ENCODE measurements at places on chromosomes 7 and 10.

DNA sequence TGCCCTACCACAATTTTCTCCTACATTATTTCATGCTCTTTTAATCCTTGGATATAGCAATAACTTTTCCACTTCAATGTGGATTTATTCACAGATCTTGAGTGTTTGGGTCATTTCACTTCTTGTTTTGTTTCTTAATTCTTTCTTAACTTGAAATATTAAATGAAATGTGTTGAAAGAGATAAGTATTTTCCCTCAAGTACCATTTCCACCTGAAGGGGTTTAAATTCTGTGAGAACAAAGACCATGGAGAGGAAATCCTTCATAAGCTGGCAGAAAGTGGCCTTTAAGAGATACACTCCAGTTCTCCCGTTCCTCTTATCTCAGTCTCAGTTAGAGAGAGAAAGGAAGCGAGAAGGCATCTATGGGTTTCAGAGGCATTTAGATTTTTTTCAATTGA, 14.1 kb upstream of the DLD start:
- no peak for DNase-seq

DNA sequence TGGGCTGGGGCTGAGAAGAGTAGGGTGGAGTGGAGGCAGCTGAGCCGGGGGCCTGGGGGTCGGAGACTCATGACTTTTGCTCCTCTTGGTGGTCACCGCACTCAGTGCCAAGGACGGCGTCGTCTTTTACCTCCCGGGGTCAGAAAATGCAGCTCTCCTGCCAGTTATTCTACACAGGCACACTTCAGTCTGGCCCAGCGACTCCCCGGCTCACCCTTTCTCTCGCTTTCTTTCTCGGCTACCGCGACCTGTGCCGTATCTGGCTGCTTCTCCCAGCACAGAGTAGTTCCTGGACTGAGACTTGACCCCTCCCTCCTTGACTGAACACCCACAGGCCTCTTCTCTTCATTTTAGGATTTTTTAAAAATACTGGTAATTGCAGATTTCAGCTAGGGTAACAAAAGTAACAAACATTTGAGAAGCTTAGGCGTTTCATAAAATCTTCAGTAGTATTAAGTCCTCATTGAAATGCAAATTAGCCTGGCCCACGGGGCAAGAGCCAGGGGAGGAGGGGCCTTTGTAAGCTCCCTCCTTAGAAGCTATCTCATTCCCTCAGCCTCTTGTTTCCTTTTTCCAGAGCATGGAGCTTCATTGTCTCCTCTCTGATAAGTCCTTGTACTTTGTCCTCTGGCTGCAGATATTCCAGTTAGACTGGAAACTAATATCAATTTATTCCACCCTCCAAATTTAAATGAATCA, 1.1 kb upstream of the PRLHR start:
- DNase-seq = no peak

GRCh38 chr7:141975806-141976523, 2.4 kb upstream of the TAS2R38 start:
- DNase-seq = peak; percentile 38

GRCh38 chr7:149093228-149093627, 2.7 kb upstream of the ZNF786 start:
- no peak for DNase-seq

DNA sequence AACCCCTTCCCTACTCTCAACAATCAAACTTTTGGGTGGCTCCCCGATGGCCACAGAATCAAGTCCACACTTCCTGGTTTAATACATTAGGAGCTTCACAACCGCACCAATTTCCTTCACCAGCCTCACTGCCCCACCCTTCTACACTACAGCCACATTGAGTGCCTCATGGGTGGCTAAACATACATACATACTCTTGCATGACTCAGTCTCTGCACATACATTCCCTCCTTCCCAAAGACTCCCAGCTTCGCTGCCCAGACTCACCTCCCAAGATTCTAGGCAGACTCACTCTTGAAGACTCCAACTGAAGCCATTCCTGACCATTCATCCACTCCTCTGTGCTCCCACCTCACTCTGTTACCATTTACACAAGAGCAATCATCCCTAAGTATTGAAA, 15.9 kb downstream of the VPS41 start:
- no peak for DNase-seq

DNA sequence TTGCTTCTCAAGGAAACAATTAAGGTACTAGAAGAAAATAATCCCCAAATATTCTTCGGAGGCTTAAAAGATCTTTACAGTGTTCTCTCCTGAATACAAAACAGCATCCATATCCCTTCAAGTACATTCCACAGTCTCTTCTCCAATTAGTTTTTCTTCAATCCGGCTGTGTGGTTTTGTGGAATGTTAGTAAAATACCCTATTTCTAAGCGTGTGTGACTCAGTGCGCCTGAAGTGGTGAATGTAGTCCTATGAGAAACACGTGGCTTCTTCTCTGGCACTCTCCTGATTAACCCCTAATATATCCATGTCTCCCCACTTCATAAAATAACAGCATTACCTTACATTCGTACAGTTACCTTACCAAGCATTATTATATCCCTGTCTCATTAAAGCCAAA, 570.2 kb downstream of the ARL4A start:
- no peak for DNase-seq

DNA sequence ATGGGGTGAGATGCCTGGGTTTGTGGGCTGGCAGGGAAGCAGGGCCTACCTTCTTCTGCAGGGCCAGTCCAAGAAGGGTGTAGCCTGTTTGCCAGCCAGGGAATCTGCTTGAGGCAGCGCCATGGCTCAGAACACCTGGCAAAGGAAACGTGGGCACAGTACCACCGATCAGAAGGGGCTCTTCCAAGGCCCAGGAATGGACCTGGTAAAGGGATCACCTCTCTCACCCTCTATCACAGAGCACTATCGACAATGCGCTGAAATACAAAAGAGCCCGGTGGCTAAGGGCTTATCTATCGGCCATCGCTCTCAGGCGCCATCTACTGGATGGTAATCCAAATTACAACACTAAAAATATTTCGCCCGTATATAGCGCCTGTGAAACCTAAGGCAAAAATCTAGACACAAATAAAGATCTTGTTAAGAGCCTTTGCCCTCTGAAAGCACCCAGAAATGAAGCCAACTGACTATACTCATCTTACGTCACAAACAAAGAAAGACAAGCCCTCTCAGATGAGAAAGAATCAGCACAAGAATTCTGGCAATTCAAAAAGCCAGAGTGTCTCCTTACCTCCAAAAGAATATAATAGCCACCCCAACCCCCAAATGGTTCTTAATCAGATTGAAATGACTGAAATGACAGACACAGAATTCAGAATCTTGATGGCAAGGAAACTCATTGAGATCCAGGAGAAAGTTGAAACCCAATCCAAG, 217.8 kb upstream of the HPS1 start:
- DNase-seq = no peak

- DNase-seq = no peak
These were observed 47.4 kb downstream of the ZMYND11 start for GRCh38 chr10:182441-183201.

- DNase-seq = no peak
These were observed 453.2 kb downstream of the TNS3 start for GRCh38 chr7:47128700-47129099.

DNA sequence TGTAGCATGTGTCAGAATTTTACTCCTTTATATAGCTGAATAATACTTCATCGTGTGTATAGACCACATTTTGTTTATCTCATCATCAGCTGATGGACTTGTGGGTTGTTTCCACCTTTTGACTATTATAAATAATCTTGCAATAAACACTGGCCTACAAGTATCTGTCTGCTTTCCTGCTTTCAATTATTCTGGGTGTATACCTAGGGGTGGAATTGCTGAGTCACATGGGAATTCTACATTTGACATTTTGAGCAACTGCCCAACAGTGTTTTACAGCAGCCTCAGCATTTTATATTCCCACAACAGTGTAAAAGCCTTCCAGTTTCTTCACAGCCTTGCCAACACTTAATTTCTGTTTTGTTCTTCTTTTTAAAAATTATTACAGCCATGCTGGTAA, 200.3 kb upstream of the PRSS1 start:
- DNase-seq = no peak

DNA sequence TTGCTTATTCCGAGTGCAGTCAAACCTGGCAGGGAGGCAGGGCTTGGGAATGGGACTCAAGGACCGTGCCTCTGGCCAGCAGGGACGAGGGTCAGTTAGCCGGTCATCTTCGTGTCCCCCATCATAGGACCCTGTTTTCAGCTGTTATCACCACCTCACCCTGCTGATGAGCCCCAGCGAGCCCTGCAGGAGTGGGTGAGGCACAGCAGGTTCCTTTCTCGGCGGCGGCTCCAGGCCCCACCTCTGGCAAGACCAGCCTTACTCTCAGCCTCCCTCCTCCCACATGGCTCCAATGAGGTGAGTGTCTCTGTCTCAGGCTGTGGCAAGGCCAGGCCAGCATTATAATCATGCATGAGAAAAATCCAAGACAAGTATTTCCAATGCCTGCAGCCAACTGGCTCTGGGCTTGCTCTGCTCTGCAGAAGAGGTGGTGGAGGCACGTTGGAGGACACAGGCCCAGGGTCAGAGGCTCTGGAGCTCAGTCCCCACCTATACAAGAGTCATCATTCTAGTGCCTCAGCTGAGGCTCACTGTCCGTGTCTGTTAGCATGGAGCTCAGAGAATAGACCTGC, 15.7 kb downstream of the PKD1L1 start:
- no peak for DNase-seq

DNA sequence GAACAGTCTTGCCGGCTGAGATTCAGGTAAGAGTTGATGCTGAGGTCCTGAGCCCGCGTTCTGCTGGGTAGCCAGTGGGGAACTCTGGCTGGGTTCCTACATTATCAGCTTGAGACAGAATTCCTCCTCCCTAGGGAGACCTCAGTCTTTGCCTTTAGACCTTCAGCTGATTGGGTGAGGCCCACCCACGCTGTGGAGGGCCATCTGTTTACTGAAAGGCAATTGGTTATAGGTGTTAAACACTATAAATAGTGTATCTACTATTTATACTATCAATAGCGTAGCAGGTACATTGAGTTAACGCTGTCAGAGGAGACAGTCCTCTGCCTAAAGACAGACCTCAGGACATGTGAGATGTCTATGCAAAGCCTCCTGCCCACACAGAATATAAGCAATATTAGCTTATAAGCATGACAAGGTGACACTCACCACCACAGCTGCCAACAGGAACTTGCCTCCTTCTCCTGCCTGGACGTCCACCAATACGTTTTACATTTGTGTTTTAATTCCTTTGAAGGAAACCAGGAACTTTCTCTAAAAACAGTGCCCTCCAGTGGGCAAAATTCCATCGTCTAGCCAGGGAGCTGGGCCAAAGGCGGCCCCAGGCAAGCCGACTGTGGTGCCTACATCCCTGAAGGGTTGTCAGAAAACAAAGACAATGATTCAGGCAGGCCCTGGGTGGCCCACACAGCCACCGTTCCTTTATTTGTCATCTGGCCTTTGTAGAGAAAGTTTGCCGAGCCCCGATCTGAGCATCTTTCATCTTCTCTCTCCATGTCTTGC, 58.8 kb downstream of the INSIG1 start:
- DNase-seq = no peak

DNA sequence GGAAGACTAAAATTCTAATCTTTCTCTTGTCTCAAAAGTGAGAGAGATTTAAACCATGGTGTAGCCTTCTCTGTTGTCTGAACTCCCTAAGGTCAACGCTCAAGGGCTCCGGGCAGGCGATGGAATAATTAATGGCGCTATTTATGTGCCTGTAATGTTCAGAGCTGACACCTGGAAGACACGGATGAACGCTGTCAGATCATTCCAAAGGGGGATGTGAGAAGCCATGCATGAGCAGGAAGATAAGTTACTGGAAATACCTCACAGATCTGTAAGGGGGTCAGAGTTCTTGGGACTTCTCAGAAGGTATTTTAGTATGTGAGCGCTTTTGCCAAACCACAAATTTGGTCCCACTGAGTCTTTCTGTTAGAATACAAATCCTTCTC, 73.3 kb upstream of the MTPN start:
- DNase-seq = no peak

GRCh38 chr7:80679921-80680907, 41.8 kb downstream of the CD36 start:
- DNase-seq = no peak

DNA sequence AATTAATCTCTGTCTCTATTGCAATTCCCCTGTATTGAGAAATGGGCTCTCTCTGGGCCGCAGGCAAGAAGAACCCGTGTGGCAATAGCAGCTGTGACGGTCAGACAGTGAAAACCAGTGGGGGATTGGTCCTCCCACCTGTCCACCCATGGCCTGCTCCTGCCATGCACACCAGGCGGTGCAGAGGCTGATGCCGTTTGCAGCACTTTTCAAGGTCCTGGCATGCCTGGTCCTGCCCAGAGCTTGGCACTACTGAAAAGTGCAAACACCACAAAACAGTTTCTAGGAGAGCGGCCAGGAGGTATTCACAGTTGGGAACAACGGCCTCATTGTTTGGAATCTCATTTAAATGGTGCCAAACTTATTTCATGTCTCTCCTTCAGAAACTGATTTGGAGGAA, 41.5 kb downstream of the PSPH start:
- no peak for DNase-seq

GRCh38 chr10:33950206-33950605, 615.7 kb upstream of the NRP1 start:
- no peak for DNase-seq

DNA sequence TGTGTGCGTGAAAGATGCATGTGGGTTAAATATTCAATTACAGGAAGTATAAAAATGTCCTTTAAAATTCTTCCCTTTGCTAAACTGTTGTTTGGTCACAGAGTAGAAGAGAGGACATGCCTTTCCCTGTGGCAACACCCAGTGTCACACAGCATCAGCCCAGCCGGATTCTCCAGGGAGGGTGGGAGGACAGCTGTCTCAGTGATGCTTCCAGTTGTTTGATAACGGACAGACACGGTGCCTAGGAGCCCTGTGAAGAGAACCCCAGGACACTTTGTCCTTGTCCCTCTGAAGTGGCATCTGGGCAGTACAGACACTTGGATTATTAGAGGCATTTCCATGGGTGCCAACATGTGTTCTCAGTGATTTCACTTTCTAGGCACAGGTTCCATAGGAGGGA, 306.6 kb upstream of the LRGUK start:
- no peak for DNase-seq

DNA sequence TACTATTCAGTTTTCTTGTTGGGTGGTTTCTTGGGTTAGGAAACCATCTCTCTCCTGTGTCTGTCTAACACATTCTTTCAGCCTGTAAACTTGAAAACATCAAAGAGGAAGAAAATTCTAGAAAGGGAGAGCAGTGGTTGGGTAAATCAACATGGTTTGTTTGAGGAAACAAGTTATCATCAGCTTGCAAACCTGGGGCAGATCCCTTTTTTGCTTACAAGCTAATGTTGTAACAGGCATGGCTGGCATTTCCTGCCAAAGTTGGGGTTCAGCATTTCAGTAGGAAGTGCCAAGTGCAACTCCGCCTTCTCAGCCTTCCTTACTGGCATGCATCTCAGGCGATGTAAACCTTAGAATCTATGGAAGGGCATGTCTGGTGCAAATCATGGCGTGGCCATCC, 112.6 kb downstream of the EEPD1 start:
- no peak for DNase-seq

Data from stimulated activated CD8-positive, alpha-beta memory T cell treated with anti-CD3 and anti-CD28 coated beads, Interleukin-7, amount 100 ng/mL, for 1 hour (primary cell).